NCI-H446 (cell line): ENCODE measurements at places on chromosomes 3 and 15.

DNA sequence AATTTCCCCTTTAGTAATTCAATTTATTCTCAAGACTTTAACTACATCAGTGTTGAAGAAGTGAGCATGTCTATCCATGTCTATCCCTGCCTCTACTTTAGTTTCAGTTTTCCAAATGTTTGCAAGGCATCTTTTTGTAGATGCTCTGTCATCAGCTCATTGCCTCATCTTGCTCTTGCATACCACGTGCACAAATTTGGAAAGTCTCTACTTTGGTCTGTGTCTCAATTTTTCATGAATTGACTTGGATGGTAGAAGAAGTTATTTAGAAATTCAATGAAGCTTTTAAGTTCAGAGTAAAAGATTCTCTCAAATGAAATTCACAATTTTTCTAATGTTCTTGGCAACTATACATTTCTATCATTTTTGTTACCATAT lies 55.3 kb downstream of the CLDN1 start:
- no peak for DNase-seq

DNA sequence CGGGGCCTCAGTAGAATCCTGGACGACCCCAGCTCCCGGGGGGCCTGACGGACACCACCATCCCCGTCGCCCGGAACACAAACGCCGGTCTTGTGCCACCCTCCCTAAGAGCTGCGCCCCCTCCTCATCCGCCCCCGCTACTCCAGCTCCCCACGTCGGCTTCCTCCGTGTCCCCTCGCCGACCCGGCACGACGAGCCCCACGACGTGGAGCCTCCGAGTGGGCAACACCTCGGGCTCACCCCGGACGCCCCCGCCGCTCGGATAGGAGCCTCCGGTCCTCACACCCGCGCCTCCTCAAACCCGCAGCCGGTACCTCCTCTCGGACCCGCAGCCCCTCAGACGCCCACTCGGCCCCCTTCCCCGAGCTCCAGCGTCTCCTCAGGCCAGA lies 525 bp downstream of the NPTN start:
- no peak for DNase-seq

DNA sequence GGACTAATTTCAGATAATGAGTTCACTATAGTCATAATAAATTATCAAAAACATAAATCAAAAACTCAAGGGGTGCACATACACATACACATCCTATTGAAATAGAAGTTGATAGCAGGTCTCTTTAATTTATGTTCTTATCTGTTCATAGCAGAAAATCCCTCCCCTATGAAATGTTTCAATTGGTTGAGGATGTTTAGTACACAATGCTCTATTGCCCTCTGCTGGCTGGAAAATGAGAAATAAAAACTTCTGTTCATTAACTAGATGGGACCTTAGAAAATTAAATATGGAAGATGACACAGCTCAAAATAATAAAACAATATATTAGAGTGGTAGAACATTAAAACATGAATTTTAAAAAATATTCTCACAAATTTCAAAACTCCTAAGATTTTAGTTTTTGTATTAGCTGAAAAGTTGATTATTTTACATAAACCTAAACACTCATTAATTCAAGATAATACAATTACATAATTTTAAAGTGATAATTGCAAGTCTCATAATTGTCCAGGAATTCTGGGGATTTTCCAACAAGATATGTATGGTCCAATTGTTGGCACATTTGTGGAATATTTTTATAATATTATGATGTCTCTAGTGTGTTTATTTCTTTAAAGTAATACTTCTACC lies 735.0 kb downstream of the ROBO1 start:
- peak; percentile 29 for DNase-seq

DNA sequence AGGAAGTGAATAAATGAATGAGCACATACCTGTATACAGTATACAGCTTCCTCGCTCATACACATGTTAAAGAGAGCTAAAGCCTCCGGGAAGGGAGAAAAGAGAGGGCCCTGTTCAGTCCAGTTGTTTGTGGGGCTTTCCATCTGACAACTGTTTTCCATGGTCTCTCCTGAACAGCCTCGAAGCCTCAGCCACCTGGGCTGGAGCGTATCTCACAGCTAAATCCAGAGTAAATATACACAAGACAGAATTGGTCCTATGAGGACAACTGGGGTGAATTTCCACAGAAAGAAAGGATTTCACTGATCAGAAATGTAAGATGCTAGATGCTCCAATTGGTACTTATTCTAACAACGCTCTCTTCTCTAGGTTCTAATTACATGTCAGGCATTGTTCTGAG lies 103.5 kb downstream of the LIPC start:
- no peak for DNase-seq

DNA sequence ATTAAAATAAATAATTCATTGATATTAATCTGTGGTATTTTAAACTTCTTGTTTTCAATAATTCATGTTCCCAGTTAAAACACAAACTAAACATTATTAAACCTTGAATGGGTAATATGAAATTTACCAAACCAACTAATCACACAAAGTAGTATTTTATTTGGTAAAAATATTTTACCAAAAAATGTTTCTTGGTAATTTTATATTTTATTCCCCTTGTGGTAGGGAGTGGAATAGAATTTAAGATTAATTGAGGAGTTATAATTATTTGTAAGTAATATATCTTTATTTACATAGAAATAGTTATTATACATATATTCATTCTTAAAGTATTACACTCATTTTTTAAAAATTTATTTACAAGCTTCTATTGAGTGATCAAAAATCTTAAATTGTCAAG lies 1350.9 kb downstream of the OTOL1 start:
- no peak for DNase-seq

- DNase-seq, result no peak
Measured at GRCh38 chr3:138348754-138349739, 668 bp downstream of the MRAS start.

DNA sequence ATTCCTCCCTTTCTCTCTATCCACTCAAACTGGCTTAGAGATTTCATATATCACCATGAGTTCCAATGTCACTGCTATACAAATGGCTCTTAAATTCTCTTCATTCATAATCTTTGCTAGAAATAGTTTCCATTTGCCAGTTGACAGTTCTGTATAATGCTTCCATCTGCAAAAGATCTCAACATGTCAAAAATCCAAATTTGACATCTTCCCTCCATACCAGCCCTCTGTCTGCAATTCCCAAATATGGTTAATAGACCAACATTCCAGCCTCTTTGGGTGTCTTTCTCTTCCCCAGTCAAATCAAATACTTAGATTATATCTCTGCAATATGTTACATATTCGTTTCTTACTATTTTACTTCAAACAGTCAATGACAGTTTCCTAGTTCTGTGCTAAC lies 64.2 kb upstream of the SERPINI2 start:
- DNase-seq, result no peak

- DNase-seq, result no peak
Measured at GRCh38 chr3:186352369-186352768, 9.7 kb downstream of the DGKG start.

- no peak for DNase-seq
Measured at GRCh38 chr3:98824256-98824655, 61.1 kb downstream of the ST3GAL6 start.

GRCh38 chr15:68994149-68994548 lies 20.3 kb upstream of the NOX5 start:
- no peak for DNase-seq

- DNase-seq, result no peak
Measured at GRCh38 chr15:86004061-86004460, 75.6 kb upstream of the AGBL1 start.

GRCh38 chr3:156554515-156554841 lies 439 bp downstream of the SSR3 start:
- no peak for DNase-seq

- no peak for DNase-seq
Measured at GRCh38 chr15:91281947-91282346, 181.9 kb downstream of the SV2B start.

DNA sequence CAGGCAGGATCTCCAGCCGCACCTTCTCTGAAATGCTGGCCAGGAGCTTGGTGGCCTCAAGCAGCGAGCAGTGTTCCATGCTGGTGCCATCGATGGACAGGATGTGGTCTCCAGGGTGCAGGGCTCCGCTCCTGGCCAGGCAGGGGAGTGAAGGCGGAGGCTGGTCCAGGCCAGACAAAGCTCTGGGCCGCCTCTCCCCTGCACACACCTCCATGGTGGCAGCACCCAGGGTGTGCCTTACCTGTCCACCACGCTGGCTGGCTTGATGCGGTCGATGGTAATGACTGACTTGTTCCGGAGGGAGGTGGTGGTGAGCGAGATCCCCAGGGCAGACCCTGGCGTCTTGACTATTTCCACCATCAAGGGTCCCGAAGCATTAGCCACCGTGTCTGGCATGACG lies 20.0 kb downstream of the GRIP2 start:
- DNase-seq, result no peak

- no peak for DNase-seq
Measured at GRCh38 chr3:101077361-101078011, 84.3 kb upstream of the ABI3BP start.

- DNase-seq, result no peak
Measured at GRCh38 chr15:96703091-96703490, 372.6 kb downstream of the NR2F2 start.

GRCh38 chr3:70224337-70224736 lies 88.1 kb downstream of the MDFIC2 start:
- no peak for DNase-seq

GRCh38 chr3:73385568-73385967 lies 239.2 kb downstream of the PDZRN3 start:
- DNase-seq, result no peak

GRCh38 chr3:165883863-165884478 lies 46.7 kb upstream of the BCHE start:
- no peak for DNase-seq

- DNase-seq, result no peak
Measured at GRCh38 chr3:124671106-124671505, 59.1 kb upstream of the UMPS start.

DNA sequence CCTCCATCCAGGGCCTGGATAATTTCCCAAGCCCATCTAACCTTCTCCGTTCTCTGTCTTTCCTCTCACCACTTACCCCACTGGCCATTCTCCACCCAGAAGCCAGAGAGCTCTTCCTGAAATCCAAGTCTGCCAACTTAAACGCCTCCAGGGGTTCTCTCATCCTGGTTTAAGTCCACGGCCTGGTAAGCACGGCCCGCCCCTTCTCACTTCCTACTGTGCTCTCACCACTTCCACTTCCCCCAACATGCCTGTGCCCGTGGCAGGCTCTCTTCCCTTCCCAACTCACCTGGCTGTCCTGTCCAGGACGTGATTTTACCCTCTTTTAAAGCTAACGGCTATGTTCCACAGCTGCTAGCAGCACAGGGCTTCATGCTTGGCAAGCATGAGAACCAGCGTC lies 1.7 kb upstream of the CX3CR1 start:
- no peak for DNase-seq

DNA sequence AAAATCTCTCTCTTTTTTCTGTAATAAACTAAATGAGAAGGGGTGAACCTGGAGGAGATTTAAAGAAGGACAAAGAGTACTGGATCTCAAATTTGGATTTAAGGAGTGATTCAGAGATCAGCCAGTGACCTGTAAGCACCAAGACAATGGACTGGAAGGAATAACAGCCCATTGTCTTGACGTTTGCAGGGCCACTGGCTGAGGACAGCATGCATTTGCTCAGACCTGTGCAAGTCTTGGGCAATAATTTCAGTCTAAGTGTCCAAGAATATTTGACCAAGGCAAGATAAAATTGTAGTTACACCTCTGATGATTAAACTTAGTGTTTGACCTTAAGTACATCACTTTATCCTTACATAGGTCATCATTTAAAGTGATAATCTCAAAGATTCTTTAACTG lies 55.8 kb upstream of the OSTN start:
- no peak for DNase-seq

- DNase-seq, result no peak
Measured at GRCh38 chr3:168077091-168077490, 18.6 kb downstream of the GOLIM4 start.

- no peak for DNase-seq
Measured at GRCh38 chr3:43031485-43031884, 52.4 kb downstream of the GASK1A start.

GRCh38 chr15:99504823-99505551 lies 60.8 kb upstream of the MEF2A start:
- no peak for DNase-seq

DNA sequence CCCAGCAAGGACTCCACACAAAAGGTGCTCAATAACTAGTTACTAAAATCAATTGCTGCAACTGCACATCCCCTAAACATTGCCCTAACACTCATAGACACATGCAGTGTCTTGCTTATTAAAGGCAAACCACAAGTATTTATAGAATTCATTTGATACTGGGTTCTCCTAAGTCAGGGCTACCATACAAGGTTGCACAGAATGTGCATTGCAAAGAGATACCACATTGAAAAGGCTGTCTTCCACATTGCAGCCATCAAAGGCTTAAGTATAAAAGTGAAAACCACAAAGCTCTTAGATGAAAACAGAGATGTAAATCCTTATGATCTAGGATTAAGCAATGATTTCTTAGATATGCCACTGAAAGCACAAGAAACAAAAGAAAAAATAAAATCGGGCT lies 33.6 kb upstream of the TOPAZ1 start:
- DNase-seq, result no peak

- DNase-seq, result no peak
Measured at GRCh38 chr15:77983708-77984445, 93.6 kb downstream of the TBC1D2B start.

DNA sequence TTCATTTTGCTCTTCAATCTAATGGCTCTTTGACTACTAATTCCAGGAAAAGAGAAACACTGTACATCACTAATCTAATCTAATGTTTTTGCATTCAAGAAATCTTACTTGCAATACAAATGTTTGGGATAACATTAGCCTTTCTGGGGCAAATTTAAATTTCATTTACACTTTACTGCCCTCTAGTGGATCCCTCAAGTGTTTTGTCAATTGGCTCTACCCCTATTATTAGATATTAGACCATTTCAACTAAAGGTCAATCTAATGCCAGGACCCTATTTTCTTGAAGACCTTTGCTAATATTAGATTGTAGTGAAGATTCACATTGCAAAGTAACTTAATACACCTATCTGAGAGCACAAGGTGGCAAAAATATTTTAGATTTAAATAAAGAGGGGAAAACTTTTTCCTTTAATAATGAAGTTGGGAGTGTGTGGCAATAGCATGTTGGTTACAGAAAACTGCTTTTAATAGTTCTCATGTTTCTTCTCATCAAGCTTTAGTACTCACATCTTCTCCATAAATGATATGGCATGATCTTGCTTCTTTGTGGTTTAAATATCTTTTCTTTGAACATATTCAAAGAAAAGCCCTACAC lies 5.0 kb downstream of the C2CD4A start:
- no peak for DNase-seq

- DNase-seq, result no peak
Measured at GRCh38 chr15:66798426-66799061, 96.5 kb downstream of the SMAD6 start.

- DNase-seq, result no peak
Measured at GRCh38 chr3:73422571-73422970, 202.2 kb downstream of the PDZRN3 start.

DNA sequence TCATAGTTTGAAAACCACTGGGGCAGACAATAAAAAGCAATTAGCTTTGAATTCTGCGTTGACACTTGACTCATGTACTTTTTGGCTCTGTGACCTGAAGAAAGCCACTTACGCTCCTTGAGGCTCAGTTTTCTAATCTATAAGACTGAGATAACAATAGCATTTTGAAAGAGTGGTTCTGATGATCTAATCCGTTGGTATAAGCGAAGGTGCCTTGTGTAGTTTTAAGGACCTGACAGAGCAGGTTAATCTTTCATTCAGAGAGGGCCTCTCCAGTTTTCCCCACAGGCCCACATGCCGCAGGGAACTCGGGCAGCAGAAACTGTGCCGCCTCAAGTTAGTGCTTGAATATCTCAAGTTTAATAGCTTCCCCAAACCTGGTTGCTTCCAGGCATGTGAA lies 306.0 kb upstream of the GBE1 start:
- DNase-seq, result no peak
